ENCODE measurements at places on chromosomes 2 and 18.

GRCh38 chr2:35415282-35415681 lies 940.3 kb upstream of the CRIM1 start:
- H3K4me1 ChIP-seq: no peaks in the 10 kb centered on the region
- H3K36me3 ChIP-seq: no peaks in the 10 kb centered on the region
- no peak overlapping the region for H3K27ac ChIP-seq
- no peaks in the 10 kb centered on the region for H3K27me3 ChIP-seq

DNA sequence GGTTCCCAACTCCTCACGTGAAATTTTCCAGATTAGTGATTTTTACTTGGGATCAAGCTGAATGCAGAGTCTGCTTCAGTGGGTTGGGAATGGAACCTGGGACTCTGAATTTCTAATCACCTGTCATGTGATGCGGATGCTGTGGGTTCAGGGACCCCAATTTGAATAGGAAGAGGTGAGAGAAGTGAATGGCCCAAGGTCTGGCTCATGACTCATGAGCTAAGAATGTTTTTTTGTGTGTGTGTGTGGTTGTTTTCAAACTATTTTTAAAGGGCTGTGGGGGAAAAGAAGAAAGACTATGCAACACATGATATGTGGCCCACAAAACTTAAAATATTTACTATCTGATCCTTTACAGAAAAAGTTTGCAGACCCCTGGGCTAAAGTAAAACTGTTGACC lies 108.5 kb upstream of the CYRIA start:
- H3K4me1 ChIP-seq: no peaks in the 10 kb centered on the region
- no peak for DNase-seq
- no peak overlapping the region for H3K4me3 ChIP-seq
- H3K27ac ChIP-seq: no peak overlapping the region
- H3K27me3 ChIP-seq: no peaks in the 10 kb centered on the region
- H3K36me3 ChIP-seq: no peaks in the 10 kb centered on the region

DNA sequence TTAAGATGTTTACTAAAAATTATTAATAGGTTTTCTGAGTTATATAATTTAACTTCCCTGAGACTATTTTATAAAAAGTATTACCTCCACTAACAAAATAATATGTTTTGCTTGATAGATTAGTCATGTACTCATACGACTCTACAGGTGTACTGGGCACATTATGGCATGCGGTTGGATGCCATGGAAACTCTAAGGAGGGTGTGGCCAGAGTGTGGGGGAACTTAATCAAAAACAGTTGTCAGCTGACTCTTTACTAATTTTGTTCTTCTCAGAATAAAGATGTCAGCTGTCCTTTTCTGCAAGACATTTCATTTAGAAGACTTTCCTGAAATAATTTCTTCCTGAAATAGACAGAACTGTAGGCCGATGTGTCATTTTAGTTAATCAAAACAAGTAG lies 228.3 kb upstream of the SIX3 start:
- H3K27ac ChIP-seq: no peak overlapping the region
- no peak overlapping the region for H3K4me3 ChIP-seq
- peak; percentile 13 for DNase-seq
- peaks cover 8% of the 10 kb centered on the region for H3K4me1 ChIP-seq

DNA sequence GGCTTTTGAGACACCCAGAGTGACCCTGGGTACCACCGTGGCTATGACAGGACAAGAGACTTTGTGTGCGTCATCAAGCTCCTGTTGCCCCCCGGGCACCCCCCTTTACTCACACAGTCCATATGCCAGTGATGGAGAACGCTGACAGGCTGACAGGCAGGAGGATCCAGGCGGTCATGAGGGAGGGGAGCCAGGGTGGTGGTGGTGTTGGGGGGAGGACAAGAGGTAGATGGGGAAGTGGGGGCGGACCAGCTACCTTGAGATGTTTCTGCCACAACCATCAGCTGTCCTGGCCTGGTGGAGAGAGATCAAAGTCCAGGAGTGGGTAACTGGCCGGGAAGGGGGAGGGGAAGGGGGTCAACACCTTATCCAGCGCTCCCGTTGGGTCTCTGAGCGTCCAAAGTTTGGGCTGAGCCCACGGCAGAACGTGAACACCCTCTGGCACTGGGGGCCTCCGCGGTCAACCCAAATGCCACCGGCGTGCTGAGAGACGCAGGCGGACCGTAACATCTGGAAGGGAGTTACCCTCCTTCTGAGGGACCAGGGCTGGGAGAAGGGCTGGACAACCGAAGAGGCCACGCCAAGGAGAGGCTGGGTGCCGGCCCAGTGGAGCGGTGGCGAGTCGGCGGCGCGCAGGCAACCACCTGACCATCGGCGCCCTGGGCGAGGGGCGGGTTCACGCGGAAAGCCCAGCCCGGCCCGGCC lies 575 bp downstream of the TMEM150A start:
- H3K4me3 ChIP-seq: peak overlapping the region; percentile 58
- no peaks in the 10 kb centered on the region for H3K27me3 ChIP-seq
- peaks cover 14% of the 10 kb centered on the region for H3K36me3 ChIP-seq
- no peak for DNase-seq
